ENCODE measurements at places on chromosomes 1 and 21. TPM values are rescaled to one million over a fixed set of nuclear protein-coding genes. Genes with fewer than 3 reads are reported as not detected.

Gene ATP6V1G3
- not detected for total RNA-seq

DNA sequence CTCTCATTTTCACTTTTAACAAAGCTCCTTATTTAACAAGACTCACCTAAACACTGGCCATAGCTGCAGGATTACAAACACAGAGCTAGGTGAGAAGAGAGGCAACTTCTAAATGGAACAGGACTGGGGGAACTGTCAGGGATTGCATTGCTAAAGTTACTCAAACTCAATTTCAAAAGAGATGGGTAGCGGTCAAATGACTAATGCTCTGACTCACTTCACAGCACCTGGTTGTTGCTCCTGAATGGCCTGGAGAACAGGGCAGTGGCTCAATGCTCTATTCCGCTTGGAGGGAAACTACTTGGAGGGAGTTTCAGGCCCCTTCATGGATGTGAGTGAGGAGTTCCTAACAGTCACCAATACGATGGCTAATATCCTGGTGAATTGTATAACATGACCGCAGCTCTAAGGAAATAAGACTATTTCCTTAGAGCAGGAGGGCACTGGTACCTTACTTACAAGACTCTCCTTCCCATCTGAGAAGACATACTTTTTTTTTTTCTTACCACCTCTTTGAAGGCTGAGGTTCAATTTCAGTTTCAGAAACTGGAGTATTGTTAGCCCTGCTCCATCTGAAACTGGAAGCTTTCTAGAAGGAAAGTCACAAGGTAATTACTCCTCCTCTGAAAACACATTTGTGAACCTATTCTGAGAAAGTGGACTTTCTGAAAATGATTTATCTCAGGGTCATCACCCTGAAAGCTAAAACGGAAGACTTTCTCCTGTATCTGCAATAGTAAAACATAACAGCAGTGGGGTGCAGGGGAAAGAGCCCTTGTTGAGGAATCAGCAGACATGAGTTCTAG is 9.5 kb downstream of the DPT start:
- DNase-seq = no peak

- no peak for DNase-seq
Observed at GRCh38 chr1:228004856-228005462, 1.8 kb upstream of the WNT3A start.

Gene DYRK3
- 10.9 TPM for total RNA-seq

Gene KCNK2
- total RNA-seq = 0.18 TPM

- DNase-seq = peak; percentile 41
Observed at GRCh38 chr21:25997788-25998611, 172.6 kb downstream of the APP start.

Gene ENAH
- total RNA-seq = 80.3 TPM

Gene RGSL1
- total RNA-seq = not detected

Gene UMODL1
- total RNA-seq = not detected

GRCh38 chr1:30768830-30769718 is 11.5 kb upstream of the LAPTM5 start:
- DNase-seq = peak; percentile 23

- no peak for DNase-seq
Observed at GRCh38 chr1:228336308-228337030, 70.2 kb downstream of the TRIM11 start.

GRCh38 chr1:180521474-180522212 is 19.3 kb upstream of the ACBD6 start:
- no peak for DNase-seq

Gene IRF6
- total RNA-seq = 42.0 TPM

- DNase-seq = no peak
Observed at GRCh38 chr1:109156916-109157385, 43.0 kb downstream of the ELAPOR1 start.

Gene CERS2
- 155 TPM for total RNA-seq

Gene DDAH1
- total RNA-seq = 72.0 TPM

- DNase-seq = peak; percentile 49
Observed at GRCh38 chr1:110207831-110208230, 2.3 kb upstream of the KCNC4 start.

DNA sequence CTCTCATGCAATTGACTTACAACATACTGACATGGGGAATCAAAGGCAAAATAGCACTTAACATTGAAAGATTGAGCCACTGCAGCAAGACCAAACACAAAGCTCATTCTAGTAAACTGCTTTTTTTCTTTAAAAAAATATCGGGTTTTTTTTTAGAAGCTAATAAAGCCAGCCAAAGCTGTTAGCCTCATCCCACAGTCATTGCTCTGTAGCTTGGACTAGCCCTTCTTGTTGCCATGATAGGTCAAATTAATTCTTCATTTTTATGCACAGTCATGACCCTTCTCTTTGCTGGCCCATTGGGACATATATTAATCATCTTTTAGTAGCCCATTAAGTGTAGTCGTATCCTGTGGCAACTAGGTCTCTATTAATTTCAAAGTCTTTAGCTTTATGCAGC is 231.3 kb downstream of the ADGRL2 start:
- no peak for DNase-seq

Gene PANK4
- 34.7 TPM for total RNA-seq

DNA sequence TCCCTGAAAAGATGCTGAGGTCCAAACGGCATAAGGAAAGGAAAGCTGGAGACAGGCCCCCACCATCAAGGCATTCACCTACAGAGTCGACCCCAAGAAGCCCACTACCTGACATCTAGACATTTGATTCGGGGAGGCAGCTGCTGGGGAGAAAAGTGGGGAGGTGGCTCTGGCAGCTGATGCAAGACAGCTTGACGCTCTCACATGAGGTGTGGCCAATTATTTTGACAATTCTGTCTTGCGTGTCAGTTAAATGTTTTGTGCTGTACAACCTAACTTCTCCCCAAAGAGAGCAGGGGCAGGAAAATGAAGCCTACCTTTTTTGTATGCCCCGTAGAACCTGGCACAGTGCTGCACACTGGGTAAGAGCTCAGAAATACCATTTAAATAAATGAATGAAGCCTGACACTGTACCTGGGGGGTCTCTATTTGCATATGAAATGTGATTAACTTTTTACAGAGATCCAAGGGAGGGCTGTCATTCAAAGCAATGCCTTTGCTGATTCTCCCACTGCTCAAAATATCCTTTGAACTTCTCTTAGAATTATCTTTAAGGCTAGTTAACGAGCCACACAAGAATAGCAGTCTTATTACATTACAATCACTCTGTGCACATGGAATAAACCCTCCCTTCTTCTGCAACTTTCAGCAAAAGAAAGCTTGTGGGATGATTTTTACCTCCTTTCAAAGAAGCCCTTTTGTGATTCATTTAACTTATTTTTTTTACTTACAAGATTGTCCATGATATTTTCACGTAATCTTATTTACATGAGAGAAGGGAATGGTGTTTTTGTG is 163.2 kb downstream of the TNR start:
- no peak for DNase-seq

Gene LAD1
- total RNA-seq = not detected

GRCh38 chr1:30464187-30464617 is 259.2 kb downstream of the MATN1 start:
- no peak for DNase-seq

Gene IL10RB
- 21.9 TPM for total RNA-seq

Gene DMRTA2
- total RNA-seq = not detected

- no peak for DNase-seq
Observed at GRCh38 chr1:1094981-1095380, 20.9 kb upstream of the RNF223 start.

DNA sequence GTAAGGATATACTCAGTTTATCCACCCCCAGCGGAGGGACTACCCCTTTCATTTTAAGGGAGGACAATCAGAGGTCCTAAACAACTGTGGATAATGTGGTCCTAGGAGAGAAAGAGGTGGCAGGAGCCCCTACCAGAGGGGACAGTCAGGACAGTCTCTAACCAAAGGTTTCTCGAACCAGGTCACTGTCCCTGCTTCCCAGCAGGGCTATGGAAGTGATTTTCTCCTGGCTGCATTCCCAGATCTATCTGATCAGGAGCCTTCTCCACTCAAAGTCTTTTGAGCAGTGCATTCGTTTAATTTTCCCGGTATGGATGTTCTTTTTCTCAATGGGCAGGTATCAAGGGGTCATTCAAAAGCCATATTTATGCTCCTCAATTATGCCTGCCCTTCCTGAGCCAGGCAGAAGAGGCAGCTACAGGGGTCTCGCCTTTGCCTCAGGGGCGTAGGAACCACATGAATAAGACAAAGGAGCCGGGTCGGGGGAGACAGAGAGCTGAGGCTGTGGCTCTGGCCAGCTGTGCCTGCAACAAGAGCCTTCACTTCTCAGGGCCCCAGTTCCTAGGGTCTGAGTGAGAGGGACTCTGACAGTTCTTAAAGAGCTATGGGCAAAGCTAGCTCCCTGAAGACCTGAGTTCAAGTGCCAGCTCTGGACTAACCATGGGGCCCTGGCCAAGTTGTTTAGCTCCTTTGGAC is 62.5 kb upstream of the DMRTB1 start:
- no peak for DNase-seq

Data from endothelial cell of umbilical vein (primary cell).